ENCODE measurements at places on chromosomes 7 and 10. TPM values are rescaled to one million over a fixed set of nuclear protein-coding genes. Genes with fewer than 3 reads are reported as not detected.

DNA sequence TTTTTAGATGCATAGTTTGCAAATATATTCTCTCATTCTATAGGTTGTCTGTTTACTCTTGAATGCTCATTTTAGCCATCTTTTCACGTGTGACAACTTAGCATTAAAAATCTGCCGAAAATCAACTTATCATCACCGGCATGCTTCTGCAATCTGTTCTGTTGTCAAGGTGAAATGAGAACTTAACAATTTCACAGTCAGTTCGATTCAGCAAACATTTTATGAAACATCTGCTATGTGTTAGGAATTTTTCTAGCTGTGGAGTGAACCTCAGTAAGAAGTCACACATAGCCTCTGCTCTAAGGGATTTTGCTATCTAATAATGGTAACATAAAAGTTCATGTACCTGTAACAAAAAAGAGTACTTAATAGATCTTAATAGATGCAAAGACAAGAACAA, 256.1 kb downstream of the ZWINT start:
- no peaks in the 10 kb centered on the region for H3K4me1 ChIP-seq
- no peak overlapping the region for H3K4me3 ChIP-seq
- DNase-seq, result no peak
- H3K36me3 ChIP-seq, result no peaks in the 10 kb centered on the region
- H3K27me3 ChIP-seq, result no peaks in the 10 kb centered on the region

GPR15LG gene
- not detected for total RNA-seq

DNA sequence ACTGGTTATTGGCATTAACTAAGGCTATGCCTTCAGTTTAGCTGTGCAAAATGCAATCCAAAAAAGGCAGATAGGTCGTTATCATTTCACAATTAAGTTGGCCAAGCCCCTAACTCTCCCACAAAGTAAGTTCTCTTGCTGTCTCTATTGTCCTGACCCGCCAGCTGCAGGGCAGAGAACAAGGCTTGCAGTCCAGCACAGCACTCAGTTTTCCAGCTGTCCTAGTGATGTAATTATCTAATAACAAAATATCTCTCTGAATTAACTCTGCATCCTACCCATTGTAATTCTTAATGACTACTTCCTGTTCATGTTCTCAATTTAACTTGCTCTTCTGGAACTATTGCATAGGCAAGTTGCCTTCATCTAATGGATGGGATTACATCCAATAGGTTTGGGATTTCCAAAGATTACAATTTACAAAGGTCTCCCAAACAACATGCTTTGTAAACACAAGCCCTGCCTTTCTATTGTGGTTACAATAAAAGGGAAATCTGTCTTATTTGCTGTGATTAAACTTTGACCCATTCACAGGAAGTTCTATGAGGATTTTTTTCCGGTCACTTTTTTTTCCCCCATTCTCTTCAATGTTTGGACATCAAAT, 55.2 kb downstream of the CDK6 start:
- no peaks in the 10 kb centered on the region for H3K27me3 ChIP-seq
- no peak for DNase-seq
- peaks cover 43% of the 10 kb centered on the region for H3K4me1 ChIP-seq
- no peak overlapping the region for H3K27ac ChIP-seq

DNA sequence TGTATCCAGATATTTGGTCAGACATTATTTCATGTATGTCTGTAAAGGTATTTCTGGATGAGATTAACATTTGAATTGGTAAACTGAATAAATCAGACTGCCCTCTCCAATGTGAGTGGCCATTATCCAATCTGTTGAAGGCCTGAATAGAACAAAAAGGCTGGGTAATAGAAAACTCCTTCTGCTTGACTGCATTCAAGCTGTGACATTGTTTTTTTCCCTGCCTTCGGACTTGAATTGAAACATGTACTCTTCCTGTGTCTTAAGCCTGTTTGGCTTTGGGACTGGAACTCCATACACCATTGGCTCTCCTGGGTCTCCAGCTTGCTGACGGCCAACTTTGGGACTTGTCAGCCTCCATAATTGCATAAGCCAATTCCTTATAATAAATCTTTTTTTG, 36.0 kb upstream of the ARHGAP21 start:
- no peak overlapping the region for H3K4me3 ChIP-seq
- H3K27me3 ChIP-seq, result no peaks in the 10 kb centered on the region
- peaks cover 18% of the 10 kb centered on the region for H3K4me1 ChIP-seq

- peaks cover 15% of the 10 kb centered on the region for H3K4me1 ChIP-seq
- peaks cover 20% of the 10 kb centered on the region for H3K27me3 ChIP-seq
- H3K27ac ChIP-seq, result no peak overlapping the region
- H3K36me3 ChIP-seq, result peaks cover 5% of the 10 kb centered on the region
- no peak overlapping the region for H3K4me3 ChIP-seq
Measured at GRCh38 chr7:117775801-117776200, 97.4 kb downstream of the CTTNBP2 start.

DNA sequence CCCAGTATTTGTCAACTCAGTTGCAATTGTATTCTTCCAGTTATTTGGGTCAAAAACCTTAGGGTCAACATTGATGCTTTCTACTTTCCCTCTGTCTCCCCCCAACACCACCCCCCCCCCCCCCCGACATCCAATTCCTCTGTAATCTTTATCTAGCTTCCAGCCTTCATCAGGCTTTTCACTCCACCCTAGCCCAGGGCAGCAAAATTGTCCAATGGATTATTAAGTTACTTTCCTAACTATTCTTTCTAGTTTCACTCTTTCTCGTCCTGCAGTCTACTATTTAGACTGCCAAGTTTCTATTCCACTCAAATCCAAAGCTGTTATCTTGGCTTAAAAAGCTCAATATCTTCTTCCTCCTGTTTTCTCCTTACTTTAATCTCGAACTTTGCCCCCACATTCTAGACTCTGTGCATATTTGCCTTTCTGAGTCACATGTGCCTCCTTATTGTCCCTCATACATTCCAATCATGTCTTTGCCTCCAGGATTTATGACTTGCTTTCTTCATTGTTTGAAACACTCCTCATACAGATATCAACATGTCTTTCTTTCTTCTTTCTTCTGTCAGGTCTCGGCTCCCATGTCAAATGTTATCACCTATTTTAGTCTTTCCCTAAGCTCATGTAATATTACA, 196.6 kb upstream of the TMEM196 start:
- no peak for DNase-seq
- H3K27ac ChIP-seq, result peak overlapping the region; percentile 17
- no peak overlapping the region for H3K4me3 ChIP-seq
- H3K4me1 ChIP-seq, result peaks cover 12% of the 10 kb centered on the region
- H3K36me3 ChIP-seq, result no peaks in the 10 kb centered on the region
- H3K27me3 ChIP-seq, result no peaks in the 10 kb centered on the region

DNA sequence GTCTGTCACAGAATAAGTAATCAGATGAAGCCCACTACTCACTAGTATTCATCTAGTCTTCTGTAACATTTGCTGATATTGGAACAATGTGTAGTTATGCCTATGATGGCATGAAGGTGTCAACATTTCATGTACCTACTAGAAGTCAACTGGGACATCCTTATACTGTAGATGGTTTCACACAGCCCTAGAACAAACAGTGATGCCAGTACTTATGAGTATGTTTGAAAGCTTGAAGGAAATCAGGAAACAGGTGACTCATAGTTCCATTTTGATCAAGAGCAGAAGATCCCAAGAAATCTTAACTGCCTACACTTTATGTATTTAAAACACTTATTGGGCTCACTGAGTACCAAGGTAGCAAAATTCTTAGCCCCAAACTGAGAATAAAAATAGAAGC, 1519.6 kb downstream of the REEP3 start:
- H3K4me1 ChIP-seq, result no peaks in the 10 kb centered on the region
- H3K36me3 ChIP-seq, result no peaks in the 10 kb centered on the region
- H3K4me3 ChIP-seq, result no peak overlapping the region

DNA sequence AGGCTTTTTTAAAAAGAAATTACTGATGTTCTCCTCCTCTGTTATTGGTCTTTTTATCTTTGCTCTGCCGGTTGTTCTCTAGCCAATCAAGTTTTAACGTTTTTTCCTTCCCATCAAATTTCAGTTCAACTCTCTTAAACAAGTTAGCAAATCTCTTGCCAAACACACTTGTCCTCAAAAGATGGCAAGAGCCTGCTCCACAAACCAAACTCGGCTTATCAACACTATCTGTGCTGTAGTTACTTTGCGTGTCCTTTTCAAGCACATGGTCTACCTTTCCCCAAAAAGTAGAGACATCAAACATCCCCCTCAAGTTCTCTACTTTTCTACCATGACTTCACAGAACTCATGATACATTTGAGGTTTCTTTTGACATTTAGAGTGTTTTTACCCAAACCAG, 71.3 kb downstream of the OSBPL3 start:
- H3K27me3 ChIP-seq, result no peaks in the 10 kb centered on the region
- H3K27ac ChIP-seq, result no peak overlapping the region
- peaks cover 47% of the 10 kb centered on the region for H3K4me1 ChIP-seq
- no peak overlapping the region for H3K4me3 ChIP-seq

LRRC61 gene
- total RNA-seq, result 8.4 TPM

DNA sequence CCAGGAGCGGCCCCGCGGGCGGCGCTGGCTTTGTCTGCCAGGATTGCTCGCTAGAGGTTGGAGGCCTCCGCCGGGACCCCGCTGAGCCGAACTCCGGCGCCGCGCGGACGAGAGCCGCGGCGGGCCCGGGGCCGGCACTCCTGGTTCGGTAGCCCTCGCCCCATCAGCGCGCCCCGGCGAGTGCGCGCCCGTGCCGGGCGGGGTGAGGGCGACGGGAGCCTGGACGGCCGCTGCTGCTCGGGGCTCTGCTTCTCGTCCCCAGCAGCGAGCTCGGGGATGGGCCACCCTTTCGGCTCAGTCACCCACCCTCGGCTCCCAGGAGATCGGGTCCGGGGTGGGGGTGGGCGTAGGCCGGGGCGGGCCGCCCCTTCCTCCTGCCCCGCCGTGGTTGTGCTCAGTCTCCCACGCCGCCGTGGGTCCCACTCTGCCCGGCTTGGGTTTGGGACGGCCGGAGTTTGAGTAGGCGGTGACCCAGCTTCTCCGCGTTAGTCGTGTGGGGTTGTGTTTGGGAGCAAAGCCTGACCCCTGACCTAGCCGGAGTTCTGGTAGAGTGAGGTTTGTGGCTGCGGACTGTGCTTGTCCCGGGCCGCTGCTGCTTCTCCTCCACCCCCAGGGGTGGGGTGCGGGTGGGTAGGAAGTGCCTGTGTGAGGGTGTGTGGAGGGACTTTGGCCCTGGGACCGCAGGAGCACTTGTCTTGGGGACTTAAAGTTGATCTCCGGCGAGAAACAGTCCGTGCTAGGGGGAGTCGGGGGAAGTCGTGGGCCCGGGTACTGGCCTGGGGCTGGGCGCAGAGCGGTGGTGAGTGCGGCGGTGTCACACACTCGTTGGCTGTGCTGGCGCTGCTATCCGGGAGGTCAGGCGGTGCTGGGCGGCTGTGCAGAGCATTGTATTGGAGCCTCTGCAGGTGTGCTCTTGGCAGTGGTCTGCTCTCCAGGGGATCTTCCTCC, 677 bp downstream of the TSPAN14 start:
- peaks cover 6% of the 10 kb centered on the region for H3K36me3 ChIP-seq
- H3K4me1 ChIP-seq, result peaks cover 29% of the 10 kb centered on the region
- peak overlapping the region; percentile 79 for H3K4me3 ChIP-seq
- H3K27ac ChIP-seq, result peak overlapping the region; percentile 32
- DNase-seq, result no peak

GRCh38 chr7:83588602-83589240, 60.2 kb downstream of the SEMA3E start:
- H3K27me3 ChIP-seq, result no peaks in the 10 kb centered on the region
- H3K27ac ChIP-seq, result no peak overlapping the region
- H3K4me3 ChIP-seq, result no peak overlapping the region
- H3K4me1 ChIP-seq, result no peaks in the 10 kb centered on the region
- no peaks in the 10 kb centered on the region for H3K36me3 ChIP-seq

GRCh38 chr7:44305564-44306507, 19.6 kb downstream of the CAMK2B start:
- no peak overlapping the region for H3K4me3 ChIP-seq
- DNase-seq, result peak; percentile 13
- H3K4me1 ChIP-seq, result peaks cover 10% of the 10 kb centered on the region
- no peak overlapping the region for H3K27ac ChIP-seq
- peaks cover 7% of the 10 kb centered on the region for H3K36me3 ChIP-seq
- H3K27me3 ChIP-seq, result no peaks in the 10 kb centered on the region

DNA sequence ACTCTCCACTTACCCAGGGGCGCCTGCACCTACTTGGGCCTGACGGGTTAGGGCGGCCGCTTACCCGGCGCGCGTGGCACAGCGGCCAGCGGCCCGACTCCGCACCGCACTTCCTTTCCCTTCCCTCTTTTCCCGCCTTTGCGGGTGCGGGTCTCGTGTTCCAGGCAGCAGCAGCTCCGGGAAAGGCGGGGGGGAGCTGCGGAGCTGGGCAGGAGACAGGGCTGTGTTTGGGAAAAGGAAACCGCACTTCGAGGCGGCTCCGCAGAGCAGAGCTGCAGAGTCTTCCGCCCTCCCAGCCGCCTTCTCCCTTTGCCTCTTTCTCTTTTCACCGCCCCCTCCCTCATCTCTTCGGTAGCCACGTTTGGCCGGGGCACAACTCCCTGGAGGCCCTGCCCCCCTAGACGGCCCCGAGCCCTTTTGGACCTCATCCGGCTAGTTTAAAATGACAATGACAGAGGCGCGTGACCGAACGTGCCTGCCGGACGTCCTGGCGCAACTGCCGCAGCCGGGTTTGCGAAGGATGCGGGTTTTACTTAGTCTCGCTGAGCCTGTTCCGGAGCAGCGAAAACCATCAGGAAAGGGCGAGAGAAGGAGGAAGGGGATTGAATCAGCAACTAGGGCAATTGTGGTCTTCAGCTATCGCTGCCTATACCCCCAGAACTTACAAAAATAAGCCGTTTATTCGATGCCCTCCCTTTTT, 7.9 kb upstream of the PAX2 start:
- H3K4me3 ChIP-seq, result no peak overlapping the region
- no peaks in the 10 kb centered on the region for H3K4me1 ChIP-seq
- no peaks in the 10 kb centered on the region for H3K36me3 ChIP-seq
- DNase-seq, result no peak
- H3K27me3 ChIP-seq, result peaks cover 82% of the 10 kb centered on the region

OR2A1 gene
- total RNA-seq, result not detected

- no peak for DNase-seq
- H3K4me3 ChIP-seq, result no peak overlapping the region
- no peak overlapping the region for H3K27ac ChIP-seq
- no peaks in the 10 kb centered on the region for H3K4me1 ChIP-seq
- H3K27me3 ChIP-seq, result no peaks in the 10 kb centered on the region
- H3K36me3 ChIP-seq, result no peaks in the 10 kb centered on the region
Measured at GRCh38 chr7:123043642-123044041, 48.1 kb upstream of the TAS2R16 start.

GRCh38 chr10:6320320-6321010, 117.7 kb downstream of the PFKFB3 start:
- no peak overlapping the region for H3K4me3 ChIP-seq
- H3K4me1 ChIP-seq, result no peaks in the 10 kb centered on the region
- H3K36me3 ChIP-seq, result no peaks in the 10 kb centered on the region
- DNase-seq, result no peak
- peaks cover 25% of the 10 kb centered on the region for H3K27me3 ChIP-seq
- no peak overlapping the region for H3K27ac ChIP-seq

CYP3A7 gene
- not detected for total RNA-seq

NPFFR1 gene
- not detected for total RNA-seq

ARHGAP22 gene
- 4.0 TPM for total RNA-seq

GRCh38 chr7:131087756-131088658, 239.7 kb upstream of the MKLN1 start:
- H3K36me3 ChIP-seq, result peaks cover 31% of the 10 kb centered on the region
- peaks cover 9% of the 10 kb centered on the region for H3K4me1 ChIP-seq
- H3K4me3 ChIP-seq, result no peak overlapping the region
- H3K27ac ChIP-seq, result no peak overlapping the region
- no peak for DNase-seq

- no peak overlapping the region for H3K27ac ChIP-seq
- peak; percentile 62 for DNase-seq
- H3K36me3 ChIP-seq, result peaks cover 21% of the 10 kb centered on the region
- no peaks in the 10 kb centered on the region for H3K27me3 ChIP-seq
Measured at GRCh38 chr7:43954524-43955228, 28.4 kb downstream of the UBE2D4 start.

CYP2C8 gene
- not detected for total RNA-seq
